ENCODE measurements at places on chromosomes 2 and 18.

DNA sequence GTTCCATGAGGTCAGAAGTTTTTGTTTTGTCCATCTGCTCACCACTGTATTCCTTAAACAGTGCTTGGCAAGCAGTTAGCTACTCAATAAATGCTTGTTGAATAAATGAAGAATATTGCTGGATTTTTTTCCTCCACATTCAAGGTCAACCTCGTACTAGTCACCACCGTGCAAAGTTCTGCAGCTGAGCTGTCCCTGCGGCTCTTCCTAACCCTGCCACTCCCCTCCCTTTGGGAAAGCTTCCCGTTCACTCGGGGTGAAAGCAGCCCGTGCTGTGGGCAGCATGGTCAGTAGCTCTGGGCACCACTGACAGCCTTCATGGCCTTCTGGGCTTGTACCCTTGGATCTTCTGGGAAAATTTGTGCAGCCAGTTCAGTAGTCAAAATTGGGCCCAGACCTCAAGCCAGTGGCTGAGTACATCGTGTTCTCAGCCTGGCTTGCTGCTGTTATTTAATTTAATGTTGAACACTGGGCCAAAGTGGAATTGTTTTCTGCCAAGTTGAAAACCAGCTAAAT is 469.3 kb upstream of the RAB12 start:
- DNase-seq, result no peak

GRCh38 chr2:222424729-222425671 is 657 bp downstream of the SGPP2 start:
- no peak for DNase-seq

- no peak for DNase-seq
Observed at GRCh38 chr18:13290856-13291271, 72.3 kb downstream of the LDLRAD4 start.

DNA sequence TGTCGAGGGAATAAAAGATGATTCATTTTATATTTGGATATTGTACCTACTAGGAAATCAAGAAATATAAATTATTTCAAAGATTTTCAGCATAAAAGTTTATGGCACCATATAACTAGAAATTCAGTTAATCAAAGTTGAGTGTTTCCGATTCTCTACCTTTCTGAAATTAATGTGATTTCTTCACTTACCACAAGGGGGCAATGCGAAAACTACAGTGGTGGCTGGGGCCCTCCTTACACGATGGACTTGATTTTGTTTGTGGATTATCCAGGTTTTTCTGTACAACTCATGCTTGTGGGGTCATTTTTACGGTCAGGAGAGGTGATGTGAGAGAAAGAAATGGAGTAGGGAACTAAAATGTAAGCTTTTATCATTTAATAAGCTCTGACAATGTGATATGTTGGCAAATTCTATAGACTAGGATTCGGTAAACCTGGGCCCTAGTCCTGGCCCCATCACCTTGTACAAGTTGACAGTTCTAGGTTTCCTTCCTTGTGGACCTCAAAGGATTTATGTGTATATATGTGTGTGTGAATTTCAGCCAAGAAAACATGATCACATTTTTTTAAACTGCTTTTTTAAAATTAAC is 47.6 kb downstream of the G6PC2 start:
- no peak for DNase-seq

- no peak for DNase-seq
Observed at GRCh38 chr2:55112229-55113031, 62.2 kb upstream of the RTN4 start.

DNA sequence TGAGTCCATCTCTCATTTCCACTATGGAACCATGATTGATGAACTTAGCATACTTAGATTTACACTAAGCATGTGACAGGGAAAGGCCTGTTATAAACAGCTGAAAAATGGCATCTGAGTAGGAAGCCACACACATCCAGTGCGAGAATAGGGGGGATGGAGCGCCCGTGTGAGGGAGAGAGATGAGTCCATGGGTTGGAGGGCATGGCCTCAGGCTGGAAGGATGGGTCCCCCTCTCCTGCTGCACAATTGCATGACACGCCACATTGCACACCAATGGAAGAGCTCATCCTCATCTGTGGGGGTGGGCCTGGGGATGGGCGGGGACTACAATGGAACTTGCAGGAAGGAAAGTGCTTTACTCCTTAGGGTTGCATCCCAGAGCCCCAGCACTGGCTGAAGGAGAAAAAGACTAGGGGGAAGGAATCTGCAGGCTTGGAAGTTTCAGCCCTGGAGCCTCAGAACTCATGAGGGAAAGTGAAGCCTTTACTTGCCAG is 46.4 kb upstream of the CXCR4 start:
- no peak for DNase-seq

GRCh38 chr18:63119647-63120046 is 199.9 kb downstream of the BCL2 start:
- DNase-seq, result peak; percentile 32

- DNase-seq, result no peak
Observed at GRCh38 chr2:178256382-178257042, 62.2 kb downstream of the OSBPL6 start.

DNA sequence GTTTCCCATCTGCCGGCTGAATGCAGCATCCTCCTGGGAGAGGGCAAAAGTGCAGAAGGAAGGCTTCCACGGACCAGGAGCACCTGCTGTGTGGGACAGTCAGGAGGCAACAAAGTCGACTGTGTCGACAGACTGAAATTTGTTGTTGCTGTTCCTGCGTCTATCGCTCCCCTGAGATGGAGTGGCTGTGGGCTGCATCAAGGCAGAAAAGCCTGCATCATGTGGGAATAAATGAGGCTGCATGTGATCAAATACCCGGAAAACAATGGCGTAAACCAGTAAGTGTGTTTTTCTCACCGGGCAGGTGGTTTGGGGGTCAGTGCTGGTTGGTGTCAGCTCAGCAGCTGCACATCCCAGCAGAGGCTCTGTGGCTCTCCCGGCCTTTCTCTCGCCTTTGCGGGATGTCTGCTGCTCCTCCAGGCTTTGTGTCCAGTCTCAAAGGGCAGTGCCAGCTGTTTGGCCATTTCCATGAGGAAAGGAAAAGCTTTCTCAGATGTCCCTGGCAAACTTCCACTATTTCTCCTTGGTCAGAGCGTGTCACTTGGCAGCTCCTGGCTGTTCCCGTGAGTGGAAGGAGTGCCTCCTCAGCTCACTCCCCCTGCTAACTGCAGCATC is 262.4 kb downstream of the NDUFA10 start:
- no peak for DNase-seq

- DNase-seq, result no peak
Observed at GRCh38 chr2:176902454-176902853, 310.1 kb upstream of the HNRNPA3 start.

GRCh38 chr18:56238576-56238975 is 399.8 kb downstream of the TXNL1 start:
- no peak for DNase-seq

DNA sequence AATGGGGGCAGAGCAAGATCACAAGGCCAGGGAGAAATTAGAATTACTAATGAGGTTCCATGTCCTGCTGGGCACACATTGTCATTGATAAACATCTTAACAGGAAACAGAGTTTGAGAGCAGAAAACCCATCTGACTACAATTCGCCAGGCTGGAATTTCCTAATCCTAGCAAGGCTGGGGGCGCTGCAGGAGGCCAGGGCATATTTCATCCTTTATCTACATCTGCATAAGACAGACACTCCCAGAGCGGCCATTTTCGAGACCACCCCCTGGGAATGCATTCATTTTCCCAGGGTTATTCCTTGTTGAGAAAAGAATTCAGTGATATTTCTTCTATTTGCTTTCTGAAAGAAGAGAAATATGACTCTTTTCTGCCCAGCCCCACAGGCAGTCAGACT is 152.7 kb downstream of the SUCLG1 start:
- no peak for DNase-seq

GRCh38 chr2:164705412-164706167 is 84.3 kb upstream of the GRB14 start:
- no peak for DNase-seq

- DNase-seq, result no peak
Observed at GRCh38 chr18:41940506-41941215, 14.4 kb upstream of the PIK3C3 start.

- no peak for DNase-seq
Observed at GRCh38 chr2:135863233-135863632, 13.0 kb downstream of the MCM6 start.

GRCh38 chr2:28689771-28690170 is 61.9 kb upstream of the PPP1CB start:
- no peak for DNase-seq
